ENCODE measurements at places on chromosomes 16 and 17. TPM values are rescaled to one million over a fixed set of nuclear protein-coding genes. Genes with fewer than 3 reads are reported as not detected.

GRCh38 chr17:51014129-51014528 is 106.5 kb downstream of the SPAG9 start:
- no peak for DNase-seq

GRCh38 chr16:24749310-24749709 is 19.9 kb downstream of the TNRC6A start:
- no peak for DNase-seq

Gene SPAG5
- 2.5 TPM for total RNA-seq

Gene SOST
- total RNA-seq, result not detected

- DNase-seq, result no peak
Measured at GRCh38 chr16:50386139-50386538, 17.4 kb upstream of the BRD7 start.

Gene TBC1D3L
- 3.5 TPM for total RNA-seq

DNA sequence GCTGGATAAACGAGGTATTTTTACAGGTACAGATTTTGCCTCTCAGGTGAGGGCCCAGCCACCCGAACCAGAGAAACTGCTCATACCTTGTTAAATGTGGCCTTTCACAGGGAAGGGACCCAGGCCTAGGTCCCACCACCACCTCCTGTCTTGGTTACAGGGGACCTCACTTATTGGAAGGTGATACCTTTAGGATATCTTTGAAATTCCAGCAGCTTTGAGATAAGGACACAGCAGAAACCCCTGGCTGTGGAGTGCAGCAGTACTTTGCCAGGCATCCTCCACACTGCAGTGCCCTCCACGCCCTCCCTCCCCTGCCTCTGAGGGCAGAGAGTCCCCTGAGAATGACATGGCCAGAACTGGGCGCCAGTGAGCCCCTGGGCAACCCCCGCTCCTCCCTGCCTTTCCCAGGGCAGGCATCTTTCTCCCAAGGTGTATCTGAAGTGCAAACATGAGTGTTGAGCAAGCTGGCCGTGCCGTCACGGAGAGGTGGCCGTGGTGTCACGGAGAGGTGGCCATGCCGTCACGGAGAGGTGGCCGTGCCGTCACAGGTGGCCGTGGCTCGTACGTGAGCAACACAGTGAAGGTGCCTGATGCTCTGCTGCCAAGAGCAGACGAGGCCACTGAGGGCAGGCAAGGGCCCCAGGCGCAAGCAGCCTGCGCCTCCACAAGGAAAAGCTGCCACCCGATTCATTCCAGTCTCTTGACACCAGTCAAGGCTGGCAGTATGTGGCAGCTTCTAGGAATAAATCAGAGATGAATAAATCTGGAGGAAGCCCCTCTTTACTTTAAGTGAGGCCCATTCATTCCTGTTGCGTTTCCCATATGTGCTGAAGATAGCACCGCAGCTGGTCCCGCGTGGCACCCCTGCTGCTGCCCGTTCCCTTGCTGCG is 134.5 kb upstream of the CHMP6 start:
- no peak for DNase-seq

DNA sequence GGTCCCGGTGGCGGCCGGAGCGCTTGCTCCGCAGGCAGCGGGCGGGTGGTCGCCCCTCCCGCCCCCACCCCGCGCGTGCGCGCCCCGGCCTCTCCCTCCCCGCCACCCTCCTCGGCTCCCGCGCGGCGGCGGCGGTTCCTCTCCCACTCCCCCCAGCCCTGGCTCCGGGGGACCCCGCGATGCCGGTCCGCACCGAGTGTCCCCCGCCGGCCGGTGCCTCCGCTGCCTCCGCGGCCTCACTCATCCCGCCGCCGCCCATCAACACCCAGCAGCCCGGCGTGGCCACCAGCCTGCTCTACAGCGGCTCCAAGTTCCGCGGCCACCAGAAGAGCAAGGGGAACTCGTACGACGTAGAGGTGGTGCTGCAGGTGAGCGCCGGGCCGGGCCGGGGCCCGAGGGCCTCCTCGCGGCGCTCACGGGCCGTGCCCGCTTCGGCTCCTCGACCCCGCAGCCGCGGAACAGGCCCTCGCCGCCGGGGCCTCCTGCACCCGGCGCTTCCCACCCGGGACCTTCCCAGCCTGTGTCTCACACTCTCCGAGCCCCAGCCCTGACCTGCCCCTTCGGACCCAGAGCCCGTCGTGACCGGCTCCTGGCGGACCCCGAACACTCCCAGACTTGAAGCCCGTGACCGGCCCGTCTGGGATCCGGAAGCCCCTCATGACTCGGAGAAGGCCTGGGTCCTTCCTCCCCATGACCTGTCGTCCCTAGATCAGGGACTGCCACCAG is 490 bp downstream of the GID4 start:
- DNase-seq, result peak; percentile 41

DNA sequence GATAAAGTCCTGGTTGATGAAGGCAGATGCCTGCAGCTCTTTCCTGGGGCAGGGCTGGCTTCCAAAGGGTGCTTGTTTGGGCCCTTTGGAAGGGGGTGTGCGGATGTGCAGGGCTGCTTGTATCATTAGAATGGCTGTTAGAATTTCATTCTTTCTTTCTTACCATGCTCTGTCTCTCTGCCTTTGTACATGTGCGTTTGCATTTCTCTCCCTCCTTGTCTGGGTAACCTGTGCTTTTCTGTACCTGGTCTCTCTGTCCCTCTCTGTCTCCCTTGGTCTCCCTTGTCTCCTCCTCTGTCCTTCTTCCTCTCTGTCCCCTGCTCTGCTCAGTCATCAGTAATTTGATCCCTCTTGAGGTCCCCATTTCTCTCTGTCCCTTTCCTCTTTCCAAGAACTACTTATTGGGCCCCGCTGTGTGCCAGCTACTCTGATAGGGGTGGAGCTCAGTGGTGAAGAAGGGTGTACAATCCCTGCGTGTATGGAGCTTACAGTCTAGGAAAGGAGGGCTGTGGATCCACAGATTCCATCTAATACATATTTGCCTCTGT is 69.3 kb downstream of the PLCG2 start:
- no peak for DNase-seq

GRCh38 chr16:50583211-50583610 is 35.0 kb downstream of the NKD1 start:
- no peak for DNase-seq

- peak; percentile 89 for DNase-seq
Measured at GRCh38 chr17:17151962-17152361, 54.2 kb downstream of the PLD6 start.

Gene C16orf89
- total RNA-seq, result not detected

Data from mammary epithelial cell (primary cell).